Memory B cell (primary cell): ENCODE measurements at places on chromosomes 4 and X.

- no peak for DNase-seq
These were observed 49.3 kb upstream of the CD40LG start for GRCh38 chrX:136598631-136599030.

GRCh38 chr4:139988863-139989765 is 164.9 kb downstream of the MAML3 start:
- DNase-seq, result no peak

DNA sequence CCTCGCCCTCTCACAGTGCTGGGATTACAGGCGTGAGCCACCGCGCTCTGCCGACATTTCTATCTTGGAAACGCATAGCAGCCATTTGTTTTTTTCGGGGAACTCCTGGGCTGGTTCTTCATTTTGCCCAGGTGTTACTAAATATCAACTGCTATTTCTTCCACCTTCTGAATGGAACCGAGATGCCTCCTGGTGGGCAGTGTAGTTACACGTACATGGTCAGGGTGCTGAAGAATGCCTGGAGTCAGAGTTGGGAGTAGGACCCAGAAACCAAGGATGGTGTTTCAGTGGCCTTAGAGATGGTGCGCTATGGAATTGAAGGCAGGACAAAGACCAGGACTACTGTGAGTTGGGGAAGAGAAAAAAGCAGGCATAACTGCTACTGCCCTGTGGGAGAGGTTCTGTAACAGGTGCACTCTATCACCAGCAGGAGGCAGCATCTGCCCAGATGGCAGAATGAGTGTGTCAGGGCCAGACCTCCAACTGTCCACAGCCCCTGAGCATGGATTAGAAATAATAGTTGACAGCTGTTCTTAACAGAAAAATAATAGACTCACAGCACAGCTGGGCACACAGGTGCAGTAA is 81.7 kb downstream of the ZC4H2 start:
- no peak for DNase-seq

DNA sequence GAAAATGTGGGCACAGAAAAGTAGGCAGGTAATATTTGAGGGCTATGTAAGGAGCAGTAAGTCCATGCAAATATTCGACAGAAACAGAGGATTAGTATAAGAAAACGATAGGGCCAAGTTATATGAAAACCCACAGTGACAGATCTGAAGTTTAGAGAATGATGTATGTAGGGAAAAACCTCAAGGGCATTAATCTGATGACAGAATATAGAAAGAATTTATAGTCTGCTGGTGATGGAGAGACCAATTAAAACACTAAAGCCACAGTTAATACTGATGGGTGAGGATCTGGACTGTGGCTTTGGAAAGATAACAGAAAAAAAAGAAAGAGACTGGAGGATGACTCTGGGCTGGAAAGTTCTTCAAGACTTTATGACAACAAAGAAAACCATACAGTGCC is 169.7 kb downstream of the PALLD start:
- no peak for DNase-seq

GRCh38 chr4:8275548-8275910 is 6.0 kb downstream of the HTRA3 start:
- DNase-seq, result no peak

GRCh38 chr4:90234916-90235547 is 107.8 kb downstream of the CCSER1 start:
- no peak for DNase-seq

- DNase-seq, result no peak
These were observed 1095.2 kb upstream of the POU3F4 start for GRCh38 chrX:82412858-82413257.

GRCh38 chrX:108307132-108308085 is 130.8 kb downstream of the COL4A6 start:
- DNase-seq, result no peak

DNA sequence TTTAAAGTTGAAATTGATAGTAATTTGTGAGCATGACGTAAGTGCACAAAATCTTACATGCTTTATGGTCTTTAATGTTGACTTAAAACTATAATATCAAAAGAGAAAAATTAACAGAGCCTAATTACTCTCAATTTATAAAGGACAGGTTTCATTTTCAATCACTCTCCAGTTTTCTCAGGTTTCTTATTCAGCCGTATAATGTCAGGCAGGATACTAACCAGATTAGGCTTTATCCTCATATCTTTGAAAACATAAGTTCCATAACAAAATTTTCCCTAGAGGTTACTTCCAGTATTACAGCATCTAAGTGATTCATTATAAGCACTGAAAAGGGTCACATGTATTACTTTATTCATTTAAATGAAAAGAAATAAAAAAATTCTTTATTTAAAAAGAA is 492.1 kb downstream of the PACRGL start:
- DNase-seq, result no peak

DNA sequence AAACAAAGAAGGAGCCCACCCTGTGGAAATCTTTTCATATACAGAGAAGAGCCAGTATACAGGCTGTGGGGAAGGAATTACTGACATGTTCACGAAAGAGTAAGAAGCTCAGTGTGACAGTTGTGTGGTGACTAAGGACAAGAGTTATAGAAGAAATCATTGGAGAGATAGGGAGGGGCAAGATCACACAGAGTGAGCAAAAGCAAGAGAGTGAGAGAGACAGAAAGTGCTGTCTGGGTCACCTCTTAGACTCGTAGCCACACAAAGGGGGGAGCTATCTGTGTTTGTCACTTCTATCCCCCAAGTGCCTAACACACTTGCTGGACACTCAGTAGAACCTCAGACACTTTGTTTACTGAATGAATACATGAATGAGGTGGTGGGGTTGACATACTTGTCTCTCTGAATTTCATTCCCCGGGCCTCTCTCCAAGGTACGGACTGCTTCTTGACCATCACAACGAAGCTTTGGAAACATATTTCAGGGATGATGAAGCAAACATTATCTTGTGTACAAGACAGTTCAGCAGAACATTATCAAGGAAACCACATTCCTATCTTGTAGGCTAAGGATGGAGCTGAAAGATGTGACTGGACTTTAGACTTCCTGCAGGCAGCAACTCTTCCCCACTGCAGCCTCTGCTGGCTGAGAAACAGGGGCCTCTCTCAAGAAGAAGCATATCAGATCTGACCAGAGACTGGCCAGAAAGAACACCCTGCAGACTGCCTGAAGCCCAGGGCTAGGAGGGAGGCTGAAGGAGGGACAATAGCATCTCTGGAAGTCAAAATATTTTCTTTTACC is 168.2 kb downstream of the AMELX start:
- no peak for DNase-seq

GRCh38 chrX:118022753-118023152 is 93.9 kb downstream of the KLHL13 start:
- no peak for DNase-seq

- no peak for DNase-seq
These were observed 3.0 kb upstream of the SLC2A9 start for GRCh38 chr4:10024303-10024702.
